Muscle of leg (tissue), 16 donors: ENCODE measurements at places on chromosomes 12 and 14.
A peak's percentile ranks its signal among the peaks of the same experiment; 100 is the strongest.

- DNase-seq, result no peak
Observed at GRCh38 chr12:52461693-52462092, 9.7 kb upstream of the KRT6B start.

DNA sequence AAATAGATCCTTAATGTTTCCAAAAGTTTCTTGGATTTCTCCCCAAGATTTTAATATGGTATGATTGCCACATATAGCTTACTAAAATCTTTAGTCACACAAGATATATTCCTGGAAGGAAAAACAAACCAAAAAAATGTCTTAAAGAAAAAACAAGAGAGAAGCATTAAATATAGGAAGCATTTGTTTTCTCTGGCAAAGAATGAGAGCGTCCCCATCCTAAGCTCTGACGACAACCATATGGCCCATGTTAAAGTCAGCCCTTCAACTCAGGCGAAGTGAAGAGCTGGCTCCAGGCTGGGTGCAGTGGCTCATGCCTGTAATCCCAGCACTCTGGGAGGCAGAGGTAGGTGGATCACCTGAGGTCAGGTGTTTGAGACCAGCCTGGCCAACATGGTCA, 35.6 kb downstream of the GCH1 start:
- peak; percentile 68 for DNase-seq

DNA sequence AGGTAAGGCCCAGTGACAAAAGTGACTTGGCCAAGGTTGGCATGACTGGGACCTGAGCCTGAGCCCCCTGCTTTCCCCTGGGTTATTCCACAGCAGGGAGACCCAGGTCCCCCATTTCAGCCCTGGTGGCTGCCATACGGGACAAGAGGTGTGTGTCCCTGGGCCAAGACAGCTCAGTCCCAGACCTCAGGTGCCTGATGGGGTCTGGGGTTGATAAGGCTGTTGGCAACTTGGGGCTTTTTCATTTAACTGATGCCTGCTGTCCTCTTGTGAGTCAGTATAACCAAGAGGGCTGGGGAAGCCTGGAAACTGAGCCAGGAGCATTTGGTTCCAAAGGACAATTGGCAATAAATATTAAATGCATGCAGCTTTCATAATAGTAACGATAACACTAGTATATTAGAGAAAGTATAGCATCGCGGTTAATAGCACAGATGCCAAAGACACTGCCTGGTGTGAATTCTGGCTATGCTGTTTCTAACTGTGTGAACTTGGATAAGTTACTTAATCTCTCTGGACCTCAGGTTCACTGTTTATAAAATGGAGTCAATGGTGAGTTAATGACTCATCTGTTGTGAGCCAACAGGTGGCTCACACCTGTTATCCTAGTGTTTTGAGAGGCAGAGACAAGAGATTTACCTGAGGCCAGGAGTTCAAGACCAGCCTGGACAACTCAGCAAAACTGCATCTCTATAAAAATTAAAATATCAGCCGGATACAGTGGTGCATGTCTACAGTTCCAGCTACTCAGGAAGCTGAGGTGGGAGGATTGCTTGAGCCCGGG, 898 bp downstream of the SDSL start:
- no peak for DNase-seq

- peak; percentile 54 for DNase-seq
Observed at GRCh38 chr12:66688846-66689439, 10.1 kb upstream of the GRIP1 start.

DNA sequence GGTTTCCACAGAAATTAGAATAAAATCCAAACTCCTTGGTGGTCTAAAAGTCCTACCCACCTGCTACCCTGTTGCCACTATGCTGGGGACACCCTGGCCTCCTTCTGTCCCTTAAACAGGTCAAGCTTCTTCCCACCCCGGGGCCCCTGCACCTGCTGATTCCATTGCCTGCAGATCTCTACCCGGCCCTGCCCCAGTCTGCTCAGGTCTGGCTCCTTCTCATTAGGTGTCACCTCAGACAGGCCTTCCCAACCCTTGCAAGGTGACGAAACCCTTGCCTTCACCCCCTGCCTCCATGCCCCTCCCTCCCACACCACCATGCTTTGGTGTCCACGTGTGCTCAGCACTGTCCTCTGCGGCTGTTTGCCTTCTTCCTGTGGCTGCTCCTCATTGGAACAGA, 170.6 kb downstream of the PIWIL1 start:
- no peak for DNase-seq

GRCh38 chr12:86241600-86241999, 14.6 kb downstream of the MGAT4C start:
- DNase-seq, result no peak

GRCh38 chr12:113155646-113156045, 6.1 kb downstream of the CFAP73 start:
- no peak for DNase-seq

DNA sequence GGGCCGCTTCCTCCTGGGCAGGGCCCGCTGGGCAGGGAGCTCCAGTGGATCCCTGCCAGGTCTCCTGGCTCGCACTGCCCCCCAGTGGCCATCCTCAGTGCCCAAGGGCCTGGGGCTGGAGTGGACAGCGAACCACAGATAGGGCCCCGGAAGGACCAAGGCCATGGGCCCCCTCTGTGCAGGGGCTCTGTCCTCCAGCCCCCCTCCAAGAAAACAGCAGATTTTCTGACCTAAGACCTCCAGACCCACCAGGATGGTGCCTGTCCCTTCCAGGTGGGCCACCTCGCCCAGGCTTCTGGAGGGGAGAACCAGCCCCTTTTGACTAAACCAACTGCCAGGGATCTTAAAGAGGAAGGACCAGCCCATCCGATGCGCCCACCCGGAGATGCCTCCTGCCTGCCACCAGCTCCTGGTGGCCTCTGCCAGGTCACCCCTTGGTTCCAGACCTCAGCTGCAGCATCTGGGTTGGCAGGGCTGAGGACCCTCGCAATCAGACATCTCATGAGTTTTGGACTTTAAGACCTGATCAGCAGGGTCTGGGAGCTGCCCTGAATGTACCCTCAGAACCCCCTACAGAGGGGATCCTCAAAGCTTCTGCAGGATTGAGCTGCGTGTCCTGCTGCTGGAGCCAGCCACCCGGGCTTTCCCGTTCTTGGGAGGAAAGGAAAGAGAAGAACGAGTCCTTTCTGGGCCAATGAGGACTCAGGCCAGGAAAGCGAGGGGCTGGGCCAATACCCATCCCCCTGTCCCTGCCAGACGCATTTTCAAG, 325.8 kb upstream of the DIO3 start:
- DNase-seq, result no peak

DNA sequence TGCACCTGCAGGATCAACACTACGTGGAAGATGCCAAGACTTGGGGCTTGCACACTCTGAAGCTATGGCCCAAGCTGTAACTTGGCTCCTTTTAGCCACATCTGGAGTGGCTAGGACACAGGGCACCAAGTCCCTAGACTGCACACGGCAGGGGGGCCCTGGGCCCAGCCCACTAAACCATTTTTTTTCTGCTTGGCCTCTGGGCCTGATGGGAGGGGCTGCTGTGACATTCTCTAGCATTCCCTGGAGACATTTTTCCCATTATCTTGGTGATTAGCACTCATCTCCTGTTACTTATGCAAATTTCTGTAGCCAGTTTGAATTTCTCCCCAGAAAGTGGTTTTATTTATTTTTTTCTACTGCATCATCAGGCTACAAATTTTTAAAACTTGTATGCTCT, 1080.7 kb downstream of the LRFN5 start:
- DNase-seq, result no peak

GRCh38 chr14:61956517-61956916, 194.3 kb downstream of the SNAPC1 start:
- DNase-seq, result no peak

GRCh38 chr14:78346747-78347146, 176.6 kb downstream of the NRXN3 start:
- DNase-seq, result no peak

- DNase-seq, result peak; percentile 67
Observed at GRCh38 chr12:124992874-124993625, 395 bp upstream of the BRI3BP start.
